AML-193 (cell line): ENCODE measurements at places on chromosomes 16 and 17.

DNA sequence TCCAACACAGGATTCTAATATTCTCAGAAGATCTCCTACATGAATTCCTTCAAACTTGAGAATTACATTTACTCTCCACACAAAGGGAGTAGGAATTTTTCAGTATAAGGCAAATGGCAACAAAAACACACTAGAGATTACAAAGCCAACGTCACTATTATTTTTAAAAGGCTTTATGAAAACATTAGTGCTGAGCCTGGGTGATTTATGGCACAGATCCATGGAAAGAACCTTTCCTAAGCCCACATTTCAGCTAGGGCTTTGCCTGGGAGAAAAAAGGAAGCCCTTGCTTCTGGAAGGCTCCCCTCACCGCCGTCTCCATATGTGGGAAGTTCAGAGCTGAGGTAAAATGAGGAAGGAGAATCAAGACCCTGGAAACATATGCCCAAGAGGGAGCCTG is 499.4 kb upstream of the HSBP1 start:
- DNase-seq: no peak

- DNase-seq: no peak
These were observed 2.3 kb downstream of the SOX15 start for GRCh38 chr17:7587420-7588151.

GRCh38 chr16:78331731-78332130 is 232.3 kb downstream of the WWOX start:
- no peak for DNase-seq

DNA sequence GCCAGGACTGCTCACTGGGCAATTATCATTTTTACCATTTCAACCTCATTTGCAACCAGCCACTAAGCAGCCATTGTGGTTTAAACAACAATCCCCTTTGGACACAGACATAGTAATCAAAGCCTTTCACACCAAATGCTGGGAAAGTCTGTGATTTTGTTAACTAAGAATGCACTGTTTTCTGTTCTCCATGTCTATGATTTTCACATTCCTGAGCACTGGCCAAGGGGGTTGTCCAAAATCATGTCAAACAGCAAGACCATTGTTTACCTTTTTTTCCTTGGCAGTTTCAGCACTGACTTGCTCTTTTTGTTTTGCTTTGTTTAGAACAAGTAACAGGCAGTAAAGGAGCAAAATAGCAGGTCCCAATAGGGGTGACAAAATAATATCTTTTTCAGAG is 106.3 kb upstream of the SIAH1 start:
- no peak for DNase-seq

DNA sequence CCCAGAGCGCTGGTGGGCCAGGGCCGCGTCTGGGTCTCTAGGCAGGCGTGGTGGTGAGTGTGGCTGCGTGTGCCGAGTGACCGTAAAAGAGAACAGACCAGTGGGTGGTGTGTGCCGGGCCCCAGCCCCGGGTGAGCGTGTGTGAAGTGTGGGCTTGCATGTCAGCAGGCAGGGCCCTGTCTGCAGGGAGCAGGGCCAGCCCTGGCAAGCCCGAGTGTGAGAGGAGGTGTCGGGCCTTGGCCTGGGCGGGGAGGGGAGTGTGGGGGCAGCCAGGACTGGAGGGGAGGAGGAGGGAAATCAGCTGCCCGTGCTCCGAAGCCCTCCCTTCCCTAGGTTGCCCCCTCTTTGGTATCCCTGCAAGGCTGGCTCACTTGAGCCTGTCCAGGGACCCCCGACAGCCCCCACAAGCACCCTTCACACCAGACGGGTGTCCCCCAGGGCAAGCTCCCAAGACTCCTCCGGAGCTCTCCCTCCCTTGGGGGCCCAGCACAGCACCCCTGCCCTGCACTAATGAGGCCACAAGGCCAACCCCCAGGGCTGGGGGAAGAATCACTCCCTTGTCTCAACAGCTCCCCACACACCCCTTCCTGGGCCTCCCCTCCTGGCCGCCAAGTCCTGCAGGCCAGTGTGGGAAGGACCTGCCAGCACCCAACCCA is 1.9 kb downstream of the USH1G start:
- no peak for DNase-seq

- DNase-seq: no peak
These were observed 2.4 kb upstream of the MTSS2 start for GRCh38 chr16:70688246-70688742.

DNA sequence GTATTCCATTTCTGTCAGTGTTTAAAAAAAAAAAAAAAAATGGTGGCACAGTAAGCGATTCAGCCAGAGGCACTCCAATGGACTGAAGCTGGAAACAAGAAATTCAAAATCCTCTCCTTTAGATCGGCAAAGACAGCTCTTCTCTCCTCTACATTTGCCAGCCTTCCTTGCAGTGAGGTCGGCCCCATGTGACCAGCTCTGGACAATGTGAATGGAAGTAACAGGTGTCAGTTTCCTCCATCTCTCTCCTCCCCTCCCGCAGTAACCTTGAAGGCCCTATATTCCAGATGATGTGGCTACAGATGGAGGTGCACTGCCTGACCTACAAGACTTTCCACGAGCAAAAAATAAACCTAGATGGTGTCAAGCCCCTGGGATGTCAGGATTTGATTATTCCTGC is 15.0 kb downstream of the CUEDC1 start:
- no peak for DNase-seq

DNA sequence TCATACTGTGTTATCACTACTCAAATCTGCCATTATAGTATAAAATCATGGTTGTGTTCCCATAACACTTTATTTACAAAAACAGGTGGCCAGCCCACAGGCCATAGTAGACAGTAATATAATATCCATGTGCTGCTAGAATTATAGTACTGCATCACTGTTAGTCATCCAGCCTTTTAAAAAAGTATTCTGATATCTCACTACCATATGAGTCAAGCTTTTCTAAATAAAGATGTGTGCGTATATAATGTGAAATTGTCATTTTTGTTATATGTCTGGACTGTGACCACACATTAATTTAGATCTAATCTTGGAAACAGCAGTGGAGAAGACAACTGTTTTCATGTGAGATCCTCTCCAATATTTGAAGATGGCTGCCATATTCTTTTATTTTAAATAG is 1049.1 kb upstream of the GOT2 start:
- DNase-seq: no peak

GRCh38 chr16:85202631-85203461 is 90.6 kb upstream of the CIBAR2 start:
- no peak for DNase-seq

DNA sequence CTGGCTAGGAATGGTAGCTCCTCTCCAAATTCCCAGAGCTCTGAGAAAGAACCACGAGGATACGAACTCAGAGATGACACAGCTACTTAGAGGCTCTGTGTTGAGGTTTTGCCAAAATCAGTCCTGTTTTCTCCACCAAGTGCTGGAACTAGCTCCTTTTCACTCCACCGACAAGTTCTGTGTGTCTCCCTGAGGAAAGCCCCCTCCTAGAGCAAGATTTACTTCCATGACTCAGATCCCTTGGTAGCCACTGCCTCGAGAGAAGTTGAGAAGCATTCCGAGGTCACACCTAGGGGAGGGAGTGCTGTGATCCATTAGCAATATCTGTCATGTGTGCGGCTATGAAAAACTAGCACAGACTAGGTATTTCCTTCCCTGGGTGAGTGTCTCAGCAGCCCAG is 30.6 kb downstream of the IL21R start:
- DNase-seq: no peak

GRCh38 chr17:66953630-66954020 is 10.9 kb upstream of the CACNG4 start:
- DNase-seq: no peak

GRCh38 chr17:65231086-65231485 is 93.9 kb downstream of the RGS9 start:
- DNase-seq: no peak

GRCh38 chr17:73592501-73592961 is 51.7 kb downstream of the SDK2 start:
- DNase-seq: no peak

GRCh38 chr17:57114085-57114673 is 29.1 kb downstream of the AKAP1 start:
- peak; percentile 30 for DNase-seq

GRCh38 chr17:50584749-50585148 is 24.2 kb downstream of the CACNA1G start:
- DNase-seq: no peak

GRCh38 chr16:24163935-24164334 is 92.2 kb upstream of the CACNG3 start:
- DNase-seq: no peak

DNA sequence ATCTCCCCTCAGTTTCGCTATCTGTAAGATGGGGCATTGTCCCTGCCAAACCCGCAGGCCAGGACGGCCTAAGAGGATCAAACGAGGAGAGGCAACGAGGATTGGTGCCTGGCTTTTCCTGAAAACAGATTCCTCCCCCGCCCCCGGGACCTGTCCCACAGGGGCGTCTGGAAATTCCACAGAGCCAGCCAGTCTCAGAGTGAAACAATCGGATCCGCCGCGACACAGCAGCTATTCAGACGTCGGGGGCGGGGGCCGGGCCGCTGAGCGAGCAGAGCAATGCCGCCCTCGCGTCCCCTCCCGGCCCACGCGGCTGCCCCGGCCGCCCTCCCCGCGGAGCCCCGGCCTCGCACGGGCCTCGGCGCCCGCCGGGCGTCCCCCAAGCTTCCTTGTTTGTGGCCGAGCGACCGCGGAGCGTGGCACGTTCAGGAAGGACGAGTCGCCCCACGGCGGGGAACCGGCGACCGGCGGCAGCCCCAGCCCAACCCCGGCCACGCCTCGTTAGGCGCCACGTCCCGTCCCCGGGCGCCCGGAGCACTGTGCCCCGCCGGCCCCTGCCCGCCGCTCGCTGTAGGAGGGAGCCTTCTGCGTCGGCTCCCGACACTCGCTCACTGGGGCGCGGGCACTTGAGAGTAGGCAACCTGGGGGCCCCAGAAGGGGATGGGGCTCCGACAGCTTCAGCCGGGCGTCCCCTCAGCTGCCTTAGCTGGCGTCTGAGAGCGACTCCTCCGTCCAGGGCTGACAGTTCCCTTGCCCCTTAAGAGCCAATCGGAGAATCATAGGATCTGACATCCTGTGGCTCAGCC is 29.6 kb upstream of the PHOSPHO1 start:
- DNase-seq: peak; percentile 66

GRCh38 chr17:50865060-50865867 is 890 bp downstream of the TOB1 start:
- peak; percentile 58 for DNase-seq

GRCh38 chr16:79748629-79749028 is 148.1 kb upstream of the MAF start:
- no peak for DNase-seq

- DNase-seq: peak; percentile 85
These were observed at the start of gene WDR90 for GRCh38 chr16:648781-649589. WDR90 (plus strand) TSS chr16:649365; CDS start chr16:649417, 52 bp downstream.

GRCh38 chr16:11296706-11297491 is 15.8 kb upstream of the PRM1 start:
- DNase-seq: no peak

- DNase-seq: peak; percentile 60
These were observed 196.7 kb upstream of the GSE1 start for GRCh38 chr16:85416228-85417109.

GRCh38 chr17:44362949-44363612 is 572 bp downstream of the FAM171A2 start:
- DNase-seq: peak; percentile 9

- DNase-seq: no peak
These were observed 200.1 kb upstream of the GSE1 start for GRCh38 chr16:85412911-85413520.

- DNase-seq: no peak
These were observed 138.2 kb downstream of the C16orf95 start for GRCh38 chr16:87178977-87179376.

- peak; percentile 58 for DNase-seq
These were observed 1.4 kb downstream of the MMD start for GRCh38 chr17:55420067-55420775.

DNA sequence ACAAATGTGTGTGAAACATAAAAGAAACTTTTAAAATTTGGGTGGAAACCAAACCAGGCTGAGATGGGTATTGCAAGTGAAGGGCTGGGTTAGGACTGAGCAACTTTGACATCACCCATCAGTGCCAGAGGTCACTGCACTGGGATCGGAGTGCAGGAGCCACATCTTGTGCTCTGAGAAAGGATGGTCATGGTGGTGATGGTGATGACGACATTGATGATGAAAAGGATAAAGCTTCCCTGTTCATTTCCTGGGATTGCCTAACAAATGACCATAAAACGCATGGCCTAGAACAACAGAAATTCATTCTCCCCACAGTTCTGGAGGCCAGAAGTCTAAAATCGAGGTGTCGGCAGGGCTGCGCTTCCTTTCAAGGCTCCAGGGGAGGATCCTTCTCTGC is 324.0 kb downstream of the MAF start:
- DNase-seq: no peak

GRCh38 chr17:71147906-71148305 is 972.9 kb upstream of the SOX9 start:
- no peak for DNase-seq

- no peak for DNase-seq
These were observed 628.3 kb upstream of the CDH8 start for GRCh38 chr16:62664566-62664965.

DNA sequence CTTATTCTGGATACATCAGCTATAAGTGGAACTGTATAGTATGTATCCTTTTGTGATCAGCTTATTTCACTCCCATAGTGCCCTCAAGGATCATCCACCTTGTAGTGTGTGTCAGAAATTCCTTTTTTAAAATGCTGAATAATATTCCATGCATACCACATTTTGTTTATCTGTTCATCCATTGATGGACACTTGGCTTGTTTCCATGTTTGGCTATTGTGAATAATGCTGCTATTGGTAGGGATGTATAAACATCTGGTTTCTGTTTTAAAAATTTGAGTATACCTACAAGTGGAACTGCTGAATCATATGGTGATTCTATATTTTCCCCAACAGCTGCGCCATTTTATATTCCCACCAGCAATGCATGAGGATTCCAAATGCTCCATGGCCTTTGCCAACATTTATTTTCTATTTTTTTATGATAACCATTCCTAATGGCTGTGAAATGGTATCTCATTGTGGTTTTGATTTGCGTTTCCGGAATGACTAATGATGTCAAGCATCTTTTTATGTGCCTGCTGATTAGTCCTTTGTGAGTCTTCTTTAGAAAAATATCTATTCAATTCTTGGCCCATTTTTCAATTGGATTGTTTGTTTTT is 11.6 kb downstream of the RCVRN start:
- no peak for DNase-seq

GRCh38 chr17:43402567-43402966 is 3.8 kb downstream of the ARL4D start:
- DNase-seq: no peak

GRCh38 chr16:89103156-89103555 is 9.5 kb downstream of the ACSF3 start:
- no peak for DNase-seq

- DNase-seq: no peak
These were observed 131.7 kb downstream of the TMEM114 start for GRCh38 chr16:8458481-8459046.

GRCh38 chr17:44558710-44559633 is 1.7 kb downstream of the FZD2 start:
- no peak for DNase-seq

- no peak for DNase-seq
These were observed 9.8 kb downstream of the NTHL1 start for GRCh38 chr16:2037647-2038381.

GRCh38 chr16:76222087-76222486 is 55.1 kb upstream of the CNTNAP4 start:
- no peak for DNase-seq
